ENCODE measurements at places on chromosomes 4 and X. TPM values are rescaled to one million over a fixed set of nuclear protein-coding genes. Genes with fewer than 3 reads are reported as not detected.
A peak's percentile ranks its signal among the peaks of the same experiment; 100 is the strongest.

The S100P gene
- total RNA-seq, result not detected

The ALAS2 gene
- total RNA-seq, result not detected

DNA sequence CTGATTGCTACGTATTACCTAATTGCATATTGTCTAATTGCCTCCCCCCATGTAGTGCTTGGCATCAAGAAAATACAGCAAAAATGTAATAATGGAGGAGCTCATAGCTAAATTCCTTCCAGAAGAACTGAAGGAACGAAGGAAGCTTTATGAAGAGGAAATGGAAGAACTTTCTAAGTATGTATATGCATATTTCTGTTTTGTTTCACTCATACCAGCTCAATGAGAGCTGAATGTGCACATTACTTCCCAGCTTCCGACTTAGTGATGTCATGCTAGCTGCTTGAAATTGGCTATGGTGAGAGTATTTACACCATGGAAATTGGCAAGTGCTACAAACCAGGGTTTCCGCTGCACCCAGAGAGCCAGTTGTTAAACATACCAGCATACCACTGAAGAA is 34.7 kb downstream of the LONRF3 start:
- no peak for DNase-seq

- DNase-seq, result no peak
Observed at GRCh38 chr4:119142833-119143232, 7.2 kb downstream of the MYOZ2 start.

DNA sequence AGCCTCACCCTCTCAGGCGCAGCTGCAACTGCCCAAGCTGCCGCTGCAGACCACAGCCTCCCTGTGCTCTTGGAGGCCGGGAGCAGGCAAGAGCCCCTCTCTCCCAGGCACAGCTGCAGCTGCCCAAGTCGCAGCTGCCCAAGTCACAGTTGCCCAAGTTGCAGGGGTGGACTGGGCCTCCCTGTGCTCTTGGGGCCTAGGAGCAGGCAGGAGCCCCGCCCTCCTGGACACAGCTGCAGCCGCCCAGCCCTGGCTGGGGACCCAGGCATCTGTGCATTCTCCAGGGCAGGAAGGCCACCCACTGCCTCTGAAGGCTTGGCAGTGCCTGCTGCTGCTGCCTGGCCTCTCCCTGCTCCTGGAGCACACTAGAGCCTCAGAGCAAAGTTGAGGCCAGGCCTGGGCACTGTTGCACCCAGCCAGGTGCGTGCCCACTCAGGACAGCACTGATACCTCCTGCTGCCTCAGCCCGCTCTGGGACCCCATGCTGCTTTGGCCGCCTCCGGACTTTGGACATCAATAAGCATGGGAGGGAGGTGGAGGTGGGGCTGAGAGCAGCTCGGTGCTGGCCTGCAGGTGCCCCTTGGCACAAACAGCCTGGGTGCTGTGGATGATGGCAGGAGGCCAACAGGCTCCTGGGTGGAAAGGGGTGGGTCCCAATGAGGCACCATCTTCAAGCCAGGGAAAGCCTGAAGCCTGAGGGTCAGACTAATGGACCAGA is 247.5 kb downstream of the PDGFC start:
- DNase-seq, result no peak

- DNase-seq, result no peak
Observed at GRCh38 chr4:141652161-141652778, 15.9 kb downstream of the IL15 start.

DNA sequence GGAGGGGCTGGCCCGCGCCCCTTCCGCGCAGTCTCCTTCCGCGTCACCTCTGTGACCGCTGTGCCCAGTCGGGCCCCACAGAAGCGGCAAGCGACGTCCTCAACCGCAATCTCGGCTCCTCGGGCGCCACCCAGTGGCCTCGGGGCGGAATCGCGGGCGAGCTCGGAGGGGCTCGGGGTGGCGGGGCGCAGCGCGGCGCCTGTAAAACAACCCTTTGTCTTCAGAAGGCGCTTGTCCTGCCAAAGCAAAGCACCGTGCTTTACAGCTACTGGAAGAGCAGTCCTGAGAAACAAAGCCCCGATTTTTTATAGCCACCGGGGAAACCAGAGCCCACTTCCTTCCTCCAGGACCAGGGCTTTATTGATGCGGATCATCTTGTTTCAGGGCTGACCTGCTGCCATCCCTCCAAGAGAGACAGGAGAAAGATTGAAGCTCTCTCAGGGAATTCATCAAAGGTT is 37.3 kb upstream of the CDKN2AIP start:
- peak; percentile 99 for DNase-seq

The AR gene
- 20.2 TPM for total RNA-seq

The ZBTB49 gene
- 13.3 TPM for total RNA-seq

GRCh38 chrX:15382813-15383212 is 1.4 kb downstream of the VEGFD start:
- DNase-seq, result peak; percentile 4

GRCh38 chr4:154160519-154161301 is 330.9 kb downstream of the DCHS2 start:
- DNase-seq, result no peak

The FHIP1A gene
- total RNA-seq, result 2.4 TPM

DNA sequence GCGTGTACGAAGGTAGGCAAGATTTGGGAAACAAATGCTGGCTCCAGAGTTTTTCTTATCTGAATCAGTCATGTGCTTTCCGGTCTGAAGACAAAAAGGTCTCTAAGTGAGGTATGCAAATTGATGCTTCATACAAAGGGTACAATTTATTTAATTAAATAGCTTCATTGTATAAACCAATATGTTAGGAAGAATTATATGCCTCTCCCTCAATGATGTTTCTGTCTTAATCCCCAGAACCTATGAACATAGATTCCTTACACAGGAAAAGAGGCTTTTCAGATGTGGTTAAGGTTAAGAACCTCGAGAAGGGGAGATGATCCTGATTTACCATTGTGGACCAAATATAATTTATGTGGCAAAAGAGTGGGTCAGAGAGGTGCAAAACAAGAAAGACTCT is 543.5 kb upstream of the PCDH10 start:
- DNase-seq, result no peak

The FAM184B gene
- 0.08 TPM for total RNA-seq

The SCML2 gene
- total RNA-seq, result 26.0 TPM

The TLR2 gene
- total RNA-seq, result not detected

DNA sequence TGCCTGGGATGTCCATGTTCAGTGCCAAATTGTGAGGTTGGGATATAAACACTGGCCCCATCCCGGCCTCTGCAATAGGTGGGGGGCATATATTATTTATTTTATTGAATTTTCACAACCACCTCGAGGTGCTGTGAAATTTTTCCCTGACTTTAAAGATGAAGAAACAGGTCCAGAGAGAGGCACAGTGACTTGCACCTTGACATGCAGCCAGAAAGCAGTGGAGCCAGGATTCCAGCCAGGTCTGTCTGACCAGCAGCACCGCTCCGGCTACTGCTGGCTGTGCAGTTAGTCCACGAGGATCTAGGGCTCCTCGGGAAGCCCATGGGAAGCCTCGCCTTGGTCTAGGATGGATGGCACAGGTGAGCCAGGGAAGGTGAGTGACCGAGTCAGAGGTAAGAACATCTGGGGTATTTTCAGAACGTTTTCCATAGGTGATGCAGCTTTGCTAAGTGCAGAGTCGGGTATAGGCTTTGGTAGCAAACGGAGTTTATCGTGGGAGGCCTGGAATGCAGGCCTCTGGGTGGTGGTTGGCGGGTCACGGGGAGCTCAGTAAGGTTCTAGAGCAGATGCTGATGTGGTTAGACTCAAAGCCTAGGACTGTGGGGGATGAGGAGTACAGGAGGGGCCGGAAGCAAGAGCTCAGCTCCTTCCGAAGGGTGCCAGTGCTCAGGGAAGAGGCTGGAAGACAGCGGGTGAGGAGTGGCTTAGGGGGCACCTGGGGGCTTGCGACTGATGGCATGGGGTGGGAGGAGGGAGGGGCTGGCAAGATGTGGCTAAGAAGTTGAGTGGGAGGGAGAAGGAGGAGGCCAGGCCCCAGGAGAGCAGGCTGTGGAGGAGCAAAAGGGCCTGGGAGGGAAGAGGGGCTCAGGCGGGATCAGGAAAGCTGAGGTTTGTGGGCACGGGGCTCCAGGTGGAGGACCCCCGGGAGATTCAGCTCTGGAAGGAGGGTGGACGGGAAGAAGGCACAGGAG is 107.7 kb upstream of the LRPAP1 start:
- DNase-seq, result no peak

- DNase-seq, result no peak
Observed at GRCh38 chr4:37160653-37161052, 83.9 kb upstream of the NWD2 start.

GRCh38 chr4:4501679-4502078 is 40.2 kb downstream of the STX18 start:
- no peak for DNase-seq

DNA sequence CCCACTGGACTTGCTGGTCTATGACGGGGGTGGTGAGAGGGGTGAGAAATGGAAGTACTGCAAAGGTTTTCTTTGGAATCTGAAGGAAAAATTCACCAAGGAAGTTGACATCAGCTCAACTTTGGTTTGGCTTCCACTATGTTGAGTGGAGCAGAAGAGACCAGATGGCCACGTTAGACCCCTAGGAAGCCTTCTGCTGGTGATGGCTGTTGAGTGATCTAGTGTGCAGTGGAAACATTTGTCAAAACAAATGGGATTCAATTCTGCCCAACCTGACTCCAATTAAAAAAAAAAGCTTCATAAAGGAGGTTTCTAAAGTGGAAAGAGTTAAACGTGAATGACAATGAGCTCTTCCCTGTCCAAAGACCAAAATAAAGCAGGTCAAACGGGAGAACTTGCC is 25.7 kb downstream of the SEL1L3 start:
- DNase-seq, result no peak

GRCh38 chr4:81519856-81520255 is 48.1 kb upstream of the RASGEF1B start:
- DNase-seq, result no peak

GRCh38 chrX:128870361-128870760 is 652.9 kb downstream of the SMARCA1 start:
- DNase-seq, result no peak

The RENBP gene
- 19.3 TPM for total RNA-seq

The TEX13D gene
- not detected for total RNA-seq

The VSIG1 gene
- 0.56 TPM for total RNA-seq

DNA sequence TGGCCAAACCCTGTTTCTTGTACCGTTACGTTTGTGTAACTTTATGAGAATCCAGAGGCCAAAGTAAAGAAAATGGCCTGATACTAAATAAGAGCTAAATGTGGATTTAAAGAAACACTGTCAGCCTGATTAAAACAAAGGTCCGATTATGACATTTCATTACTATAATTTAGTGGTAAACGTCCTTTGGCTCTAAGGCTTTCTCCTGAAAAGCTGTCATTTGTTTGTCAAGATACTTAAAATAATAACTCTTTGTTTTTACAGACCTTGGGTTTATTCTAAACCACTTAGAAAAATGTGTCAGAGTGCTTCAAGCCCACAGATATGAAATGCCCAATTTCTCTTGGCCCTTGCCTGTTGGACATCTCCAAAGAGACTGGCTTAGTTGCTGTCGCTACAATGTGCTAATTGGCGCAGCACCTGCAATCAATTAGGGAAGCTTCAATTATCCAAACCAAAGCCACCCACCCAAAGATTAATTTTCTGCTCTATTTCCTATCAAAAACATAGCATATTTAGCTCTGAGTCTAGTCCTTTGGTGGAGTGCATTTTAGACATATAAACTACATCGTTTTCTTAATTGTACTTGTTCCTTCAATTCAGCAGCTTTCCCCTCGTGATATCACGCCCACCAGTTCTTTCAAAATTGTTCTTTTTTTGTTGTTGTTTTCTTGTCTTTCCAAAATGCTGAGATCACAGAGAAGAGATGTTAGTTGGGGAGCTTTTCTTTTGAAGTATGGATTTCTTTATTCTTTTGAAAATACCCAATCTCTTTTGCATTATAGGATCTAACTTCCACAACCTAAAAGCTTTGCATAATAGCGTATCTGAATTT is 13.6 kb downstream of the SMIM20 start:
- DNase-seq, result no peak

Measured in endothelial cell (in vitro differentiated cells).